ENCODE measurements at places on chromosomes 4 and X. TPM values are rescaled to one million over a fixed set of nuclear protein-coding genes. Genes with fewer than 3 reads are reported as not detected.

Gene DRD5
- total RNA-seq = 0.36 TPM

Gene ETDA
- not detected for total RNA-seq

Gene TMPRSS11B
- not detected for total RNA-seq

DNA sequence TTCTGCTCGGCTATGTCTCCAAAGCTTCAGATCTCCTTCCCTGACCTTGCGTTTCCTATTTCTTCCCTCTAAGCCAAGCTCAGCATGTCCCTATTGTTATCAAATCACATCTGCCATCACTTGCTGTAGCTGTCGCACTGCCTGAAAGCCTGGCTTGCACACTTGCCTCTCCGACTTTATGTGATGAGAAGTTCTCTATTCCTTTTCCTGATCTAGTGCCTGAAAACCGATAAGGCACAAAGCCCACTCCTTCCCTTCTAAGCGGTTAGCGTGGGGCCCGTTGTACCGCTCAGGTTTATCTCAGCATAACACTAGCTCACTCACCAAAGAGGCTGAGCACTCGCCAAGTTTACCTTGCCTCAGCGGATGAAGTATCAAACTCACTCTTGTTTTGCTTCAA, 816 bp downstream of the NMU start:
- no peak for DNase-seq

Gene PNMA5
- not detected for total RNA-seq
